EL (cell line): ENCODE measurements at places on chromosomes 3 and 15.
A peak's percentile ranks its signal among the peaks of the same experiment; 100 is the strongest.

- DNase-seq, result no peak
These were observed 44.9 kb upstream of the TEX9 start for GRCh38 chr15:56320316-56320715.

DNA sequence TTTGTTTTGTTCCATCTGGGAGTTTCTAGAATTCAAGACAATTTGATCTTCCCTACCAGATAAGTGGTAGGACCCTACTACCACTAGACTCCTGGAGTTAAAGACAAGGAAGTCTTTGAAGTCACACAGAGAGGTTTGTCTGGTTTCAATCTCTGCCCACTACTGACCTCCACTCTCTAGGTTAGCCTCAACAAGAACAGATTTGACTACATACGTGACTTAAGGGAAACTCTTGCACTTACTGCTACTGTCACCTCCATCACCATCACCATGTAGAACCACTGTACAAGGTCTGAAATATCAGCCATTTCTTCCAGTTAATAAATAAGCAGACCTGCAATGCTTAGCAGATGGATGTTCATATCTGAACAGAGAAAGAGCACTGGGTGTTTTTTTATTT is 148.3 kb upstream of the ARHGEF26 start:
- no peak for DNase-seq

DNA sequence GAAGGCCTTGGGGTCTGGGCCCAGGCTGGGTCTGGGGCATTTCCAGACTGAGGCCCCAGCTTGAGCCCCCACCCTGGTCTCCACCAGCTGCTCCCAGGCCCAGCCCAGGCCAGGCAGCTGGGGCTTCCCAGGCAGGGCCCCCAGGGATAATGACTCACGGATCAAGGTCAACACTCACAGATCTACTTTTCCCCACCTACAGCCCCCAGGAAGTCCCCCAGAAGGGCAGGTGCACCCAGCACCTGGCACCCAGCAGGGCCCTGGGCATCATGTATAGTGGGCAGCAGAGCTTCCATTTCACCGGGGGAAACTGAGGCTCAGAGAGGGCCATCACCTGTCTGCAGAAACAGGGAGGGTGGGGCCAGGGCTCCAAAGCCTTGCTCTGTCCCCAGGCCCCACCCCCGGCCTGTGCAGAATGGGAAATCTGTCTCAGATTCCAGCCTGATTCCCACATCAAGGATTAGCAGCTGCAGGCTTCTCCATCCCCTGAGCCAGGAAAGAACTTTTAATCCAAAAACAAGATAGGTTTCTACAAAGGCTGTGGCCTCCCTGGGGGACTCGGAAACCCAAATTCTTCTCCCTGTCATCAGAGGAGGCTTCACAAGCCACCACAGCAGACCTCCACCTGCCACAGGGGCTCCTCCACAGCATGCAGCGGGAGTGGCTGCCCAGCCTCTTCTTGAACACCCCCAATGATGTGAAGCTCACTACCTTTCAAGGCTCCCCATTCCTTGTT is 49.8 kb downstream of the IQSEC1 start:
- DNase-seq, result peak; percentile 33

DNA sequence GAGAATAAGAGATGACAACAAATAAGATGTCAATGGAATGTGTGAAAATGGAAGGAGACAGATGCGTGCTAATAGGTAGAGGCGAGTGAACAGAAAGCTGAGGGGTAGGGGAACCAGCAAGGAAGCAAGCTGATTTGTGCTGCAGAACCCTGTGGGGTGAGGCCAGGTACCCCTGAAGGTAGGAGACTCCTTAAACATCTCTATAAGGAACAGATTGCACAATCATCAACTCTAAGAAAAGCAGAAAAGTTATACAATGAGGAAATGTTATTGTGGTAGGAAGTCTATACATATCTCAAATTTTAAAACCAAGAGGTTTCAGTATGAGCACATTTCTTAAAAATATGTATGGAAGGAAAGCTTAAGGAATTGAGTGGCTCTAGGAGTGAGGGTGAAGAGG is 315.0 kb upstream of the TPM1 start:
- no peak for DNase-seq

DNA sequence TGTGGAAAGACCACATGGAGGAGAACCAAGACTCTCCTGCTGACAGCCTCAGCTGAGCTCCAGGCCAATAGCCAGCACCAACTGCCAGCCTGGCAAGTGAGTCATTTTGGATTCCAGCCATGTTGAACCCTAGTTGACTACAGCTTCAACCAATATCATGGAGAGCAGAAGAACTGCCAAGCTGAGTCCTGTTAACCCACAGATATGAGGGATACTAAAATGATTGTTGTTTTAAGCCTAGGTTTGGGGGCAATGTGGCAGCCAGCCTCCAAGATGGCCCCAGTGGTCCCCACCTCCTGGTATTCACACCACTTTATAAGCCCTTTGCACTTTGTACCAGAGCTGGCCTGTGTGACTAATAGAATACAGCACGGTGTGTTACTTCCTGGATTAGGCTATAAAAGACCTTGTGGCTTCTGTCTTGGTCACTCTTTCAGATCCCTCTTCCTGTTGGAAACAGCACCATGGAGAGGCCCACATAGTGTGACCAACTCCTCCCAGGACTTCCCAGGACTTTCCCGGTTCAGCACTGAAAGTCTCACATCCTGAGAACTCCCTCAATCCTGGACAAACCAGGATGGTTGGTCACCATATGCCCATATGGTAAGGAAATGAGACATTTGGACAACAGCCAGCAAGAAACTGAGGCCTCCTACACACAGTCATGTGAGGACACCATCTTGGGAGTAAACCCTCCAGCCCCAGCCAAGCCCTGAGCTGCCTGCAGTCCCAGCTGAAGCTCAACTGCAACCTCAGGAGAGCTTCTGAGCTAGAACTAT is 32.4 kb upstream of the CDV3 start:
- peak; percentile 80 for DNase-seq

DNA sequence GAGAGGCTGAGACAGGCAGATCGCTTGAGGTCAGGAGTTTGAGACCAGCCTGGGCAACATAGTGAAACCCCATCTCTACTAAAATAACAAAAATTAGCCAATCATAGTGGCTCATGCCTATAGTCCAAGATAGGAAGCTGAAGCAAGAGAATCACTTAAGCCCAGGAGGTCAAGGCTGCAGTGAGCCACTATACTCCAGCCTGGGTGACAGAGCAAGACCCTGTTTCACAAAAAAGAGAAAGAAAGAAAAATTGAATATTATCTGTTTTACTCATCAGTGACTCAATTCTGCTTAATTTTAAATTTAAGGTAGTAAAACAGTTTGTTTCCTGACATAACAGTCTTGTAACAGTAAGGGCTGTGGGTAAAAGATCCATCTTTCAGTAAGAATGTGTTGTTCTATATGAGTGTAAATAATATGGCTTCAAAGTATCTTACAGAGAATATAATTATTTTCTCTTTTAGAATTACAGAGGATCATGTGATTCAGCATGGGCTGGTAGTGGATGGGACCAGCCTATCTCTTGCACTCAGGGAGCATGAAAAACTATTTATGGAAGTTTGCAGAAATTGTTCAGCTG is 85.8 kb downstream of the ATP11B start:
- DNase-seq, result no peak

GRCh38 chr3:26438981-26439884 is 183.3 kb upstream of the LRRC3B start:
- DNase-seq, result no peak
